ENCODE measurements at places on chromosomes 3 and 15.

- DNase-seq, result no peak
These were observed 11.1 kb downstream of the IL1RAP start for GRCh38 chr3:190524942-190525341.

DNA sequence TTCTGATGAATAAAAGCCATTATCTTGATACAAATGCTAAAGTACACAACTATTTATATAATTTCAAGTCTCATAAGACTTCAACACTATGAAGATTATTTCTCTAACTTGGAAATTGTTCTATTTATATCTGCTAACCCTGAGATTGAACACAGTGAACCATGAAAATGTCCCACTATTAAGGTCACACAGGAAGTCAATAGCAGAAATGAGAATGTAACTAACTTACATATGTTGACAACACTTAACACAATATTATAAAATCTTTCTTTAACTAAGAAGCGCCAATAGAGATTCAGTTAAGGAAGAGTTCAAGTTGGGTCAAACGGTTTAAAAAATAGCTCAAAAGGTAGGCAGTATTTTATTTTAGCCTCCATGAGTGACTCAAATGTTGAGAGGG, 551.8 kb upstream of the CBLB start:
- no peak for DNase-seq

DNA sequence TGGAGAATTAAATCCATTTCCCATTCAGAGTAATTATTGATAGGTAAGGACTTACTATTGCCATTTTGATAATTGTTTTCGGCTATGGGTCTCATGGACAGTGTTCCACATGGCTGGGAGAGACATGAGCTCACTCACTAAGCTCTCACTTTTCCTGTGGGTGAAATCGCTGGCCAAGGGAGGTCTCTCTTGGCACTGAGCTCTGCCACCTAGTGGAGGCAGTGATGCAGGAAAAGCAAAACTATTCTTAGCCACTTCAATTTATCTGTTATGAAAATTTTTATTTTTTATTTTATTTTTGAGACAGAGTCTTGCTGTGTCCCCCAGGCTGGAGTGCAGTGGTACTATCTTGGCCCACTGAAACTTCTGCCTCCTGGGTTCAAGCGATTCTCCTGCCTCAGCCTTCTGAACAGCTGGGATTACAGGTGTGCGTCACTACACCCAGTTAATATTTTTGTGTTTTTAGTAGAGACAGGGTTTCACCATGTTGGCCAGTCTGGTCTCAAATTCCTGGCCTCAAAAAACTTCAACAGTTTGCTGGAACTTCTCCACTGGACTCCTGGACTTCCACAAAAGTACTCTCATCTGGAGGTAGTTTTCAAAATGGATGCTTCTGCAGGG, 4.7 kb upstream of the RNF13 start:
- peak; percentile 46 for DNase-seq

DNA sequence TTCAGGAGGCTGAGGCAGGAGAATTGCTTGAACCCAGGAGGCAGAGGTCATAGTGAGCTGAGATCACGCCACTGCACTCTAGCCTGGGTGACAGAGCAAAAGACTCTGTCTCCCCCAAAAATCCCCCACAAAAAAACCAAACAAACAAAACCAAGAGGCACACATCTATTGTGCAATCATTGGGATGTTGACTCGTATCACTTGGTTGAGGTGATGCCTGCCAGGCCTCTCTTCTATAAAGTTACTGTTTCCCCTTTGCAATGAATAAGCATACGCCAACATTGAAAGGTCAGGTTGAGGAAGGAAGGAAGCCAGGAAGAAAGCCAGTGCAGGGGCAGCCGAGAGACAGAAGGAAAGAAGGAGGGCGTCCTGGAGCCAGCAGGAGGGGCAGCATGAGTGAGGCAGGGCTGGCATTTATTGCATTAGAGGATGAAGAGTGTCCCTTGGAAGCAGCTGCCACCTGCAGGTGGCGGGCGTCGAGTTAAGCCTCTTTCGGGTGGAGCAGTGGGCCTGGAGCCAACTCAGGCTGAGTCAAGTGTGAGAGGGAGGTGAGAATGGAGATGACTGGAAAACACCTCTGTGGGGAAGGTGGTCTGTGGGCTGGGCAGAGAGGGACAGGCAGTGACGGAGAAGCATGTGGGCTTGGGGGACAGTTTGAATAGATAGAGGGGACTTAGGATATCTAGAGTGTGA, 8.3 kb upstream of the CSPG4 start:
- no peak for DNase-seq

- no peak for DNase-seq
These were observed 11.0 kb downstream of the FYCO1 start for GRCh38 chr3:45984331-45985312.

All from AG09309 (cell line).